ENCODE measurements at places on chromosomes 12 and 14.
A peak's percentile ranks its signal among the peaks of the same experiment; 100 is the strongest.

DNA sequence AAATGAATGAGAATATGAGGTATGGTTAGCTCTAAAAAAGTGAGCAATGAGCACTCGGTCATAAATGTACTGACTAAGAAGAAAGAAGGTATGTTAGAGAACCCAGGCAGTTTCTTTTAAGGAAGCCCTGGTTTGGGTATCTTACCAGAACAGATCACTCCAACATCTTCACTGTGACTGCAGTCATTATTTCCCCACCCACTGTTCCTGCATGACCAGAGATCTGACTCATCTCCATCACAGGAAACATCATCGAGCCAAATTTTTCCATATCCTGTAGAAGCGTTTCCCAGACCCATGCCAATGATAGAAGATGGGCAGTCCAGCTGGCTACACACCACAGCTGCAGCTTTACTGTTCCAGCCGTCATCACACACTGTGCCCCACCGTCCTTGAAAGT, 48.0 kb downstream of the CD163L1 start:
- no peak for DNase-seq

DNA sequence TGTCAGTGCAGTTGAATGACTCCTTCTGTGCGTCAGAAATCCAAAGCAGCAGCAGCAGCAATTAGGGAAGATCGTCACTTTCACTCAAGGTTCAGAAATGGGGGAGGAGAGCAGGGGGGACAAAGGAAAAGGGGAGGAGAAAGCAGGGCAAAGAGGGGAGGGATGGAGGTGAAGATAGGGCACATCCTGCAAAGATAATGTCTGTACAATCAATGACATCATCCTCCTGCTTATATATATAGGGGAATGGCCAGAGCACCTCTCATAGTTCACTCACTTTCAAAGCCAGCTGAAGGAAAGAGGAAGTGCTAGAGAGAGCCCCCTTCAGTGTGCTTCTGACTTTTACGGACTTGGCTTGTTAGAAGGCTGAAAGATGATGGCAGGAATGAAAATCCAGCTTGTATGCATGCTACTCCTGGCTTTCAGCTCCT, at the start of gene NTS:
TSS of gene NTS (plus strand) at position 265 of the 431 bp plus-strand sequence. CDS start at position 374, 109 bp downstream.
- no peak for DNase-seq

DNA sequence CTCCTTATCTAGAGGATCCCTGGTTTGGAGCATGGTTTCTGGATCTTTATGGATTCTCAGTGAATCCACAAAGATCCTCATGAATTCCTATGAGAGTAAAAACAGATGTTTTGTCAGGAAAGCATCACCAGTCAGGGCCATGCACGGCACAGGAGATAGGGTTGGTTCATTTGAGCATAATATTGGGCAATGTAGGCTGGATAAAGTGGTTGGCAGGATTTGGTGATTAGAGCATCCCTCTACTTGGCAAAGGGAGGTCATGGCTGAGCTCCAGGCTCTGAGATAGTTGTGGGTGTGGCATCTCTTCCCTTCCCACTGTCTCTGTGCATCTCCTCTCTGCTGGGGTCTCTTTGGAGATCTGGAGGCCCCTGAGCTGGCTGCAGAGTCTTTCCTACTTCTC, 149.8 kb downstream of the DACT1 start:
- DNase-seq: no peak

GRCh38 chr14:29454026-29454693, 473.5 kb downstream of the PRKD1 start:
- no peak for DNase-seq

- DNase-seq: no peak
Measured at GRCh38 chr14:32473464-32473855, 144.4 kb downstream of the AKAP6 start.

GRCh38 chr12:27911397-27911796, 61.1 kb downstream of the PTHLH start:
- DNase-seq: no peak

DNA sequence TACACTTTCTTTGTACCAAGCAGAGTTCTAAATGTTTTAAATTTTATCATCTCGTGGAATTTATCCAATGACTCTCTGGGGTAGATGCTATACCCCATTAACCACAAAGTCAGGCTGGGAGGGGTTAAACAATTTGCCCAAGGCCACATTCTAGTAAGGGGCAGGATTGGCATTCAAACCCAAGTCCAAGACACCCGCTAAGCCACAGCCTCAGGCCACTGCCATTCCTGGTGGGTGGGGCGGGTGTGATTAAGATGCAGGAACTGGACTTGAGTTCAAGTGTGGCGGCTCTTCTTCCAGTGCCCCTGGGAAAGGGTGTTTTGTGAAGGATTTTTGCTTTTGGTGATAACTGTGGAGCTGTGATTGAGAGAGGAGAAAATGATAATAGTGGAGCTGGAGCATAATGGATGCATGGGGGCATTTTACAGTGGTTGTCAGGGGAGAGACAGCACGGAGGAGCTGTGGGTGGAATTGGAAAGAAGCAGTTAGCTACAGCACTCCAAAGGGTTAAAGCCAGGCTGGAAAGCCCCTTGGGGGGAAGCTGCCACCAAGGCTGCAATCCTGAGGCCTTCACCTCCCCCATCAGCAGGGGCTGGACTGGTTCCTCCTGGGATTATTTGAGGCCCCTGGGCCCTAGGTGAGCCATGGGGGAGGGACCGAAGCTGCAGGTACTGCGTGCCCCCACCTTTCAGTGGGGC, 1.0 kb upstream of the VRTN start:
- DNase-seq: no peak

- peak; percentile 33 for DNase-seq
Measured at GRCh38 chr12:26761775-26762174, 71.2 kb downstream of the ITPR2 start.

DNA sequence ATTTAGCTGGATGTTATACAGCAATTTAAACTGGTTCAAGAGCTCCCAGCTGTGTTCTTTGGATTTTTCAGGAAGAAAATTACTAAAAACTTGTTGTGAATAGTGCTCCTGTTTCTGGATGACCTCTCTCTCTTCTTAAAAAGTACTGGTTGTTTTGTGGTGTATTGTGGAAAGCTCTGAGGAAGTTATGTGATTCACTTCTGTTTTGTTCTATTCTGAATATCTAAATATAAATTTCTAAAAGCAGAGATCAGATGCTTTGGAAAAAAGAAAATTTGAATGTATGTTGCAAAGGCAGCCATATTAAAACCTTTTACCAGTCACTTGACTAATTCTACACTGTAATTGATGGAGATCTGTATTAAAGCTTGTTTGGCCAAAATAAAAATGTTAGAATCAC, 3.4 kb upstream of the C3AR1 start:
- DNase-seq: no peak

DNA sequence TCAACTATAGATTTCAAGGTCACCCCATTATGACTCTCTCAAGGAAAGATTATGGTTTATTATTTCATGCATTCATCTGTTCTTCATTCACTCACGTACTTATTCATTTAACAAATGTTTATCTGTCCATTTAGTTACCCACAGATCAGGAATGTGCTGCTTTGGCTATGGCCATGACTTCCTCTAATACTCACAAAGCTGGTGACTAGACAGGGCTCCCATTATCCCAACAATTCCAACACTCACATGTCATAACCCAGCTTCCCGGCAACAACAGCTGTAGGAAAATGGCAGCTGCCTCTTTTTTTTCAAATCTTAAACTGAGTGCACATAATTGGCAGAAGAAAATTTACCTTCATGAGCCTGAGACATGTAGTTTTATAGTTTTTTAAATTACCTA, 190.8 kb upstream of the CCDC196 start:
- no peak for DNase-seq

GRCh38 chr12:6301721-6302120, 8.8 kb upstream of the PLEKHG6 start:
- DNase-seq: no peak

DNA sequence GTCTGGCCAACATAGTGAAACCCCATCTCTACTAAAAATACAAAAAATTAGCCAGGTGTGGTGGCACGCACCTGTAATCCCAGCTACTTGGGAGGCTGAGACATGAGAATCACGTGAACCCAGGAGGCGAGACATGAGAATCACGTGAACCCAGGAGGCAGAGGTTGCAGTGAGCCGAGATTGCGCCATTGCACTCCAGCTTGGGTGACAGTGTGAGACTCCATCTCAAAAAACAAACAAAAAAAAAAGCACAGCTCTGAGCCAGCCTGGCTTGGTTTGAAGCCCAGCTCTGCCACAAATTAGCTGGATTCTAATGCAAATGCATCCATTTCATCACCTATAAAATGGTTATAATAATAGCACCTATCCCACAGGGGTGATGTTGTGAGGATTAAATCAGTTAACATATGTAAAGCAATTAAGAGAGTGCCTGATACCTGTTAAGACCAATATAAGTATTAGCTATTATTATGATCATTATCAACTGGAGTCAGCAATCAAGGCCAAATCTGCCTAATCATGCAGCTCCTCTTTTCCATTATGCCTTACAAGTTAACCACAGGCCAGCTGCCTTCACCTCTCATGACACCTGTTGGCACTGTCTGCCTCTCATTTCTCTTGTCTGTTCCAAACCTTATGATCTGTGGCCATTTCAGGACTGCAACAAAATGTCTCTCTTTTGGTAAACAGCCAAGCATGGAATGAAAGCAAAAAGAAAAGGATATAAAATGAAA, 2.1 kb downstream of the GNPTAB start:
- no peak for DNase-seq

DNA sequence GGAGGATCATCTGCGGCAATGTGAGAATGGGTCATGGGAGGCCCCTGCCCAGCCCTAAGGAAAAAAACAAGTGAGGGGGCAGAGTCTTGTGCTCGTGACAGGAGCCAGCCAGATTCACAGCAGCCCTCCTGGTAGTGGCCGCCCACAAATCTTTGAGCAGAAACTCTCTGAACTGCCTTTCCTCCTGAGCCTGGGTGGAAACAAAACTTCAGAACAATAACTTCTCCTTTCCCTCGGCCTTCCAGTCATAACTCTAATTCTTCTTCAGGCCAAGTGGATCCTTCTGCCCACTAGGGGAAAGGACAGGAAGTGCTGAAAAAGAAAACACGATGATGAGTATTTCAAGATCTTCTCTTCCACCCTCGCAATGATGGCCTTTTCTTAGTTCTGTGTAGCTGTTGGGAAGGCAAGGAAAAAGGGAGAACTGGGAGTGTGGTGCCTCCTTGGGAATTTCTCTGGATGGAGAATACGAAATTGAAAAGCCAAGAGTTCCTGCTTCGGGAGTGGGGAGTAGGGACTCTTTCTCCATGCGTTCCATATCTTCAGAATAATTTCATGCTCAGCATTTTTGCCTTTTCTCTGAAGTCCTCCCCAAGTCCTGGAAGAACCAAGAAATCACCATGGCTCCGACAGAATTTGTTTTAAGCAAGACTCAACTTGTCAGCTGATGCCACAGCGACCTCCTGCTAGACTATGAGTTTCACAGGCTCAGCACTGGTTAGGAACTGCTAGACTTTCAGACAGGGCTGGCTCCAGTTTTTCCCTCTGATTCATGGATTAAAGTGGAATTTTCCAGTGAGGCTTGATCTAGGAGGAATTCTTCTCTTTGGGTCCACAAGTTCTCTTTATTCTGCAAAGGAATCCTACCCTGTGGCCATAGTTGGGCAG, 188.9 kb downstream of the CAND1 start:
- no peak for DNase-seq

DNA sequence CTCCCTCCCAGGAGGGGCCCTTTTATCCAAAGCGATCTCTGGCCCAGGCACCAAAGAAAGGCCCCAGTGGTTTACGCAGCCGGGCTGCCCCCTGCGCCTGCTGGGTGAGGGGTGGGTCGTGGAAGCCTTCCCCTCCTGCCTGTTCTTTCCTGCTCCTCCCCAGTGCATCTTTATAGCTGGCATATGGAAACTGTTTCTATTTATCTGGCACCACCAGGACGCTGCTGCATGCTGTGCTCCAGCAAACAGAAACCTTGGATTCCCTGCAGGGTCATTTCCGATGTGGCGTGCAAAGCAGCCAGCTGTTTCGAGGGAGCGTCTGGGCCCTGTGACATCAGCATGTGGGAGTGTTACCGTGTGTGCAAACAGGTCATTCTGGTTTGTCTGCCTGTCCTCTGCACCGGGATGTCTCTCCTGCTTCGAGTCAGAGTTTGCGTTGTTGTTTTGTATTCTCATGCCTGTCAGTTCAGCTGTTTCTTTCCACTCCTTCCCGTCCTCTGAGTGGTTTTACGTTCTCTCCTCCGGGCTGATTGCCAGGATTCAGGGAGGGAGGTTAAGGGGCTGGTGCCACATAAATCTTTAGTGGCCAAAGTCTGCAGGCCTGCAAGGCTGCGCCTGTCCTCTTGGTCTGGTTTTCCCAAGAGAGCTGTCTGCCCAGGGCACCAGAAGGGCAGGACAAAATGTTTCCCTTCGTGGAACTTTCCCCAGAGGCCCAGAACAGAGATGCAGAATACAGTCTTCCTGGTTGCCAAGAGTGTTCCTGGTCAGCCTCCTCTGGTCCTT, 24.6 kb downstream of the TPCN1 start:
- no peak for DNase-seq

GRCh38 chr14:29722831-29723230, 204.8 kb downstream of the PRKD1 start:
- DNase-seq: no peak

GRCh38 chr14:78131201-78131600, 39.0 kb upstream of the NRXN3 start:
- no peak for DNase-seq

GRCh38 chr12:44775901-44776300, 100.2 kb downstream of the NELL2 start:
- no peak for DNase-seq

DNA sequence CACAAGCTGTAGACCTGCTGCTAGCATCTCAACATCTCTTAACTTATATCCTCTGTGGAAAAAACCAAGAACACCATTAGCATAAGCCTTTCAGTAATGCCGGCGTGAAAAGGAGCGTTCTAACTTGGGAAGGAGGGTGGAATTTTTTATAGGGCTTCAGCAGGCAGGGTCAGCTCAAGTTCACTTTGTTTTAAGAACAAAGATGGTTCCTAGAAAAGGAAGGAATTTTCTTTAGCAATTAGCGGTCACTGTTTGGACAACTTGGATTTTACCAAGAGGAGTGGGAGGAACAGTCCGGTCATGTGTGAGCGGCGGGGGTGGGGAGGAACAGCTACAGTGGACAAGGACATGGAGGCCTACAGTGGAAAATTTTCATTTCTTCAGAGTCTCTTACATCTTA, 35.9 kb downstream of the BBS10 start:
- no peak for DNase-seq

- DNase-seq: no peak
Measured at GRCh38 chr14:21095430-21096205, 2.8 kb downstream of the ZNF219 start.

GRCh38 chr12:10082117-10082874, 16.5 kb downstream of the CLEC1A start:
- peak; percentile 22 for DNase-seq

DNA sequence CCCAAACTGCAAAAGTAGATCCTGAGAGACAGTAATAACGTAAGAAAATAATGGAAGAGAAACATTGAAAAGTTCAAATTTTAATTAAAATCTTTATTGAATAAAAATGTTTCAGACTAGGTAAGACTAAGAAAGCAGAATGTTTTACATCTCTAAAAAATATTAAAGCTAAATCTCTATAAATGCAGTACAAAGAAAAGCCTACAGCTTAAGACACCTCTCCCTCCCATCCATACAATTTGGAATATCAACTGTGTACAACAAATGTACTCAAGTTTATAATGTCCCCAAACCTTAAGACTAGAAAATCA, 8.5 kb upstream of the CERS5 start:
- DNase-seq: no peak

Data from hematopoietic multipotent progenitor cell (in vitro differentiated cells).